ENCODE measurements at places on chromosomes 11 and 22.
A peak's percentile ranks its signal among the peaks of the same experiment; 100 is the strongest.

DNA sequence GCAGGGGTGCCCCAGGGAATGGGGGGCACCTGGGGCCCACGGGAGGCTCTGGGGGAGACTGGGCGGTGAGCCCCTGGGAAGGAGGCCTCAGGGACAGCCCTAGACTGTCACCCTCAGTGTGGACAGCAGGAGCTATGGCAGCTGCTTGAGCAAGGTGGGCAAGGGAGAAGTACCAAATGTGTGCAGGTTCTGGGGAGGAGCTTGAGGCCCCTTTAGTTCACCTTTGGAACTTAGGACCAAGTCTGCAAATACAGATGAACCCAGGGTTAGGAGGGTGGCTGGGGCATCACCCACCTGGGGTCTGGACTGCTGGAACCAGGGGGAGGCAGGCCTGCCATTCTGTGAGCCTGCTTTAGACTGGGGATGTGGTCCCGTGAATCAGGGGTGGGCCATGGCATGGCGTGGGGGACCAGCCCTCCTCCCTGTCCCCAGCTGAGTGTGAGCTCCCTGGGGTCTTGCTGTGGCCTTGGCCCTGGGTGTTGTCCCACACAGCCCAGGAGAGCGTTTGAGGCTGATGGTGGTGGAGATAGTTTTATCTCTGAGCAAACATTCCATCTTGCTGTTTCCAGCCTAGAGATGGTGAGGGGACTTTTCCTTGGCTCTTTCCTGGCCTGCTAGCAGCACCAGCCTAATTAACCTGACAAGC lies 122.3 kb downstream of the KCNQ1 start:
- DNase-seq = no peak

DNA sequence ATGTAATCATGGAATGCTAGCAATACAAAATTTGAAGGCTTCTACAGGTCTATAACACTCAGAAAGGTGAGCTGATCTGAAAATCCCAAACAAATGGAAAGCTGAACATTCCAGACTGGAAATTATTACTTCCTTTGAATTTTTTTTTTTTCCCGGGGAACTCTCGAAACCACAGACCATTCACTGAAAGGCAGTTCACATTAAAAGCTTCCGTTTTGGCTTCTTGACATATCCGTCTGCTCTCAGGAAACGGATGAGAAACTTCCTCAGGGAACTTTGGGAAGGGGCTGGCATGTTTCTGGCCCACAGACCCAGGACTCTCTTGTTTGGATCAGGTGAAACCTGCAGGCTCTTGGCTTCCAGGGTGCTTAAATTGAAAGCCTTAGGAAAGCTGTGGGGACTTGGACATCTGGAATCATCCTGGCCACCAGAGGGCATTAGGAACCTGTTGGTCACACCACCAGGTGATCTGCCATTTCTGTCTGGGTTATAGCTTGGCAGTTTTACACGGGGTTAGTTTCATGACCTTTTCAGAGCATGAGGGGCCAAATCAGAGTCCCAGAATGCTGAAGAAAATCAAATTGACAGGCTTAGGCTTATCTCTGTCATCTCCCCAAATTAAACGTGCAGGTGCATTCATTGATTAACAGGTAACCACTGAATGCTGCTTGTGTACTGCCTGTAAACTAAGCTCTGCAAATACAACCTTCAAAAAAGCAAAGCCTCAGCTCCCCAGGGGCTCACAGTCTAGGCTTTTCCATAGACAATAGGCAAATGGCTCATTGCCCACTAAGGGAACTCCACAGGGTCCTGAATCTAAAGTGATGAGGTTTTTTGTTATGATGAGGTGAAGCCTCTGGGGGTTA lies 22.7 kb upstream of the GRAMD1B start:
- DNase-seq = peak; percentile 85

DNA sequence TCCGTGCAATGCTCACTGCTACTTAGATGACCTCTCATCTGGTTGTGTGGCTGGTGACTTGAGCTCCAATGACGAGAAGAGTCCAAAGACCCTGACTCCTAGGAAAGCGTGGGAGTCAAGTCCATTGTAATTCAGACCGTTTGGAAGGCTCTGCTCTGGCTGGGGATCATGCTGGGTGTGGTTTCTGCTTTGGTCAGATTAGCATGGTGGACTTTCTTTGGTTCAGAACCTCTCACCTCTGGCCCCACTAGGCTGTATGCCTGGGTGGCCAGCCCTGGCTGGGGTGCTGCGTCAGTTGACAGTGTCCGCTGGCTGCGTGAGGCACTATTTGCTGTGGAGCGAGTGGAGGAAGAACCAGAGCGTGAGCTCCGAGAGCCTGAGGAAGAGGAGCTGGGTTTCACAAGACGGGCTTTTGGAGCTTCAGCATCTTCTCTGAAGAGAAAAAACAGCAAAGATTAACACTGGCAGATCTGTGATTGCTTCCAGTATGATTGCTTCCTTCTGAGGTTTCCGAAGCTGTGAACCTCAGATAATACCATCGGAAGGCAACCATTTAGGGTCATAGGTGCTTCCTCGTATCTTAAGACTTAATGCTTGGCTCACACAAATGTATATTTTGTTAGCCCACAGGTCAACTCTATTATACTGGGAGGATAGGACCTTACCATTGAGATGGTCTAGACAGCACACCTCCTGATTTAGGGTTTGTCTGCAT lies 11.6 kb upstream of the HSPA8 start:
- DNase-seq = no peak

- no peak for DNase-seq
Observed at GRCh38 chr11:83852775-83853442, 566.7 kb upstream of the CCDC90B start.

GRCh38 chr22:25199731-25200520 lies at the start of gene CRYBB3:
TSS of gene CRYBB3 (plus strand) at chr22:25199858. CDS start at chr22:25201397, 1,539 bp downstream.
- no peak for DNase-seq

DNA sequence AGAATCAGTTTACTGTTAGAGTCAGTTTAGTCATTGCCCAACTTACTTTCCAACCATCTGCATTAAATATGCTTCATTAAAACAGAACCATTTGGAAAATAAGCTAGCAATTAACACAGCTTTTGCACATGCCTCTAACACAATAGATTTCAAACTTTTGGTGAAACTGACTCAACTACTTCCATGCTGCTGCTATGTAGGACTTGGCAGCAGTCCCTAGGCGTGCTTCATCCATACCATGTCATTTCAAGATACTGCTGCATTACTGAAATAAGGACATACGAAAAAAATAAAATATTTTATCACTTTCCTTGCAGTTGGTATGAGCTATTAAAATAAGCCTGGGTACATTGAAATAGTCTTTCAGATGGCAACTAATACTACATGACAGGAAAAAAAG lies 65.5 kb upstream of the SOX6 start:
- no peak for DNase-seq

- DNase-seq = no peak
Observed at GRCh38 chr11:130455483-130456127, 7.2 kb downstream of the ADAMTS15 start.

GRCh38 chr11:104798789-104799188 lies 99.5 kb downstream of the CASP12 start:
- no peak for DNase-seq

- DNase-seq = no peak
Observed at GRCh38 chr22:23749841-23750301, 1.0 kb downstream of the ZNF70 start.

- peak; percentile 31 for DNase-seq
Observed at GRCh38 chr11:103086461-103086860, 5.5 kb downstream of the DCUN1D5 start.

GRCh38 chr11:111359223-111360149 lies 19.6 kb downstream of the POU2AF1 start:
- no peak for DNase-seq

- DNase-seq = peak; percentile 52
Observed at GRCh38 chr22:45731798-45732495, 60.3 kb downstream of the ATXN10 start.

GRCh38 chr22:40400159-40400558 lies 29.8 kb downstream of the SGSM3 start:
- DNase-seq = no peak

DNA sequence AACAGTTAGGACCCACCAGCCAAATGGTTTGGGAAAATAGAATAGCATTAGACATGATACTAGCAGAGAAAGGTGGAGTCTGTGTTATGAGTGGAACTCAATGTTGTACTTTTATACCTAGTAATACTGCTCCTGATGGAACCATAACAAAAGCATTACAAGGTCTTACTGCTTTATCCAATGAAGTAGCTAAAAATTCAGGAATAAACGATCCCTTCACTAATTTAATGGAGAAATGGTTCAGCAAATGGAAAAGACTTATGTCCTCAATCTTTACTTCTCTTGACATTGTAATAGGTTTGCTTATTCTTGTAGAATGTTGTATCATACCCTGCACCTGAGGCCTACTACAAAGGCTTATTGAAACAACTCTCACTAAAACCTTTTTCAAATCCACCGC lies 50.2 kb downstream of the ZNF280B start:
- DNase-seq = no peak

- no peak for DNase-seq
Observed at GRCh38 chr11:71206186-71206585, 46.2 kb downstream of the SHANK2 start.

- DNase-seq = peak; percentile 15
Observed at GRCh38 chr11:118247041-118247440, 5.1 kb downstream of the MPZL3 start.

GRCh38 chr11:45885274-45885920 lies at the start of gene MAPK8IP1:
TSS of gene MAPK8IP1 (plus strand) at chr11:45885651. CDS start at chr11:45885821, 170 bp downstream.
- peak; percentile 55 for DNase-seq

DNA sequence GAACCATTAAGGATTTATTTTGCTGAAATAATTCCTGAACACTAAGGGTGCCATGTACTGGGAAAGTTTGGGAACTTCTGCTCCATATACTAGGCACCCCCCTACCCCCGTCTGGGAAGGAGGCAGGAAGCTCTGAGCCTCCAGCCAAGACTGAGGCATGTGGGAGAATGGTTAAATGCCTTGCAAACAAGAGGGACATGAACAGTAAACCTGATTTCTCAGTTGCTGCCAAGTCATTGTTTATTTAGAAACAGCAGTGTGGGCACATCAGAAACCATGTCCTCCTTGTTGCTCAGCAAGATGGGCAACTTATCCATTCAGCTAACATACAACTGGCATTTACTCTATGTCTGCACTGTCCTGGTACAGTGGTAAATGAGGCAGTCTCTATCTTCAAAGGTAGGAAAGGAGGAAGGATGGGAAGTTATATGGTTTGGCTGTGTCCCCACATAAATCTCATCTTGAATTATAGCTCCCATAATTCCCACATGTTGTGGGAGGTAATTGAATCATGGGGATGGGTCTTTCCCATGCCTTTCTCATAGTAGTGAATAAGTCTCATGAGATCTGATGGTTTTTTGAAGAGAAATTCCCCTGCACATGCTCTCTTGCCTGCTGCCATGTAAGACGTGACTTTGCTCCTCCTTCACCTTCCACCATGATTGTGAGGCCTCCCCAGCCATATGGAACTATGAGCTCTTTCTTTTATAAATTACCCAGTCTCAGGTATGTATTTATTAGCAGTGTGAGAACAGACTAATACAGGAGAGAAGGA lies 459.1 kb downstream of the MIAT start:
- DNase-seq = no peak

DNA sequence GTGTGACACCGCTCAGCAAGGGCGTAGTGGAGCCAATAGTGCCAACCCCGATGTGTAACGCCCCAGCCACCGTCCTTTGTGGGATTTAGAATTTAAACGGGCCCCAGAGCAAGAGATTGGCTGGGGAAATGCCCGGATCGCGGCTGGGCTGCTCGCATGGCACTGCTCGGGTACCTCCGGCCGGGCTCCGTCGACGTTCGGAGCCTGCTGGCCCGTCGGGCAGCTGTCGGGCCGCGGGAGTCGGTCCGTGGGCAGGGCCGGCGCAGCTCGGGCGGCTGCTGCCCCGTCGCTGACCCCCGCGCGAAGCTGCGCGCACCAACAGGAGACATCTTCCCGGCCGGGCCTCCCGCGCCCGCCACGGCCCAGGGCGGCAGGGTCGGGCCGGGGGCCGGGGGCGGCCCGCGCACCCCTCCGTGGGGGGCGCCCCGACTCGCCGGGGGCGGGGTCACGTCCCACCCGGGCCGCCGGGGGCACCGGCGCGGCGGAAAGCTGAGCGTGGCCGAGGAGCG lies 1.3 kb upstream of the KDM2A start:
- DNase-seq = peak; percentile 8

GRCh38 chr22:44209343-44209742 lies 28.6 kb downstream of the PARVG start:
- DNase-seq = no peak
